ENCODE measurements at places on chromosomes 5 and 9.

DNA sequence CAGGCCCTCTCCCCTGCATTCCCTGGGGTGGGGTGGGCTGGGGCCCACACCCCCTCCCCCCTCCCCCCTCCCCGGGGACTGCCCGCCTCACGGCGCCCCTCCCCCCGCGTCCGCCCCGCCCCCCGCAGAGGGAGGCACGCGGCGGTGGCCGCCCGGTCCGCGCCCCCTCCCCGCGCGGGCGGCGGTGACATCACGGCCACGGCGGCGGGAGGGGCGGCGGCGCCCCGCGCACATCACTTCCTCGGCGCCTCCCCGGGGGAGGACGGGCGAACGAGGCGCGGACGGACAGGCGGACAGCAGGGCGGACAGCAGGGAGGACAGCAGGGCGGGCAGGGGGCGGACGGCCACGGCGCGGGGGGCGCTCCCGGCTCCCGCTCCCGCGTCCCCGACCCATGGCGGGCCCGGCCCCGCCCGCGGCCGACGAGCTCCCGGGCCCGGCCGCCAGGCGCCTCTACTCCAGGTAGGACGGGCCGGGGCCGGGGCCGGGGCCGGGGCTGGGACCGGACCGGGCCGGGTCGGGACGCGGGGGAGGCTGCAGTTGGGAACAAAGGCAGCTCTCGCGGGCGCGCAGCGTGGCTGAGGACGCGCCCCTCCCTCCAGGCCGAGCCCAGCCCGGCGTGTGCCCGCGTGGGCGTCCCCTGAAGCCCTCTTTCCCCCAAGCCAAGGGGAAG lies at the start of gene GPSM1:
Gene GPSM1 (plus strand): TSS at position 236 of the 671 bp plus-strand sequence. CDS start 157 bp downstream, at position 393.
- DNase-seq, result peak; percentile 49

- DNase-seq, result peak; percentile 42
Measured at GRCh38 chr9:128001779-128002298, 21.1 kb upstream of the EEIG1 start.

GRCh38 chr9:136292026-136292538 lies 11.8 kb downstream of the CCDC187 start:
- DNase-seq, result no peak

GRCh38 chr9:129313331-129313955 lies 135.4 kb upstream of the IER5L start:
- no peak for DNase-seq
